ENCODE measurements at places on chromosomes 7 and 10.
A peak's percentile ranks its signal among the peaks of the same experiment; 100 is the strongest.

DNA sequence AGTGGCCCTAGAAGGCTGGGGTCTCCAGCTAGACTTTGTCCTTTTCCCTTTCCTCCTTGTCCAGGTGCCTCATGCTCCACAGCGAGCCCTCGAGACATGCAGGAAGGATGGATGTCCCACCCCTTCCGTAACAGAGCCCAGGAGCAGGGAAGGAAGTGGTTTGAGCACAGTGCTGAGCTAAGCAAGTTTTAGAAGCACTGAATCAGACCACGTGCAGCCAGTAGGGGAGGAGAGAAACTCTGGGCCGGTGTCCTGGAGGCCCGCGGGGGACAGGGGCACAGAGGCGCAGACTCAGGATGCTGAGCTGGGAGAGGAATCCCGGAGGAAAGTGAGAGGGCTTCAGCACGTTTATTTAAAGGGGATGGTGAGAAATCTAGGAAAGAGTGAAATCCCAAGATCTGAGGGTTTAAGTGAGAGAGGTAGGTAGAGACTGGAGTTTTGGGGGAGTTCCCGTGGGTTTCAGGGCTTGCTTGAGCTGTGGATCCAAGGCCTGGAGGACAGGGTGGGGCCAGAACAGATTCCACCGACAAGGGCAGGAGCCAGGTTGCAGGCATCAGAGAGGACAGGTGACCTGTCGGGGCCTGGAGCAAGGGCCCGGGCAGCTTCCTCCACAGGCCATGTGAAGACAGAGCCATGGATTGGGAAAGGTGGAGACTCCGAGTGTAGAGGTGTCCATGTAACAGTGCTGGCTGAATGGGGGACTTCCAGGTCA, 4.4 kb upstream of the IRF5 start:
- DNase-seq: peak; percentile 36

GRCh38 chr7:134946260-134946659, 40.0 kb upstream of the AGBL3 start:
- DNase-seq: no peak

GRCh38 chr7:23003505-23004246, 10.3 kb downstream of the HYCC1 start:
- no peak for DNase-seq

DNA sequence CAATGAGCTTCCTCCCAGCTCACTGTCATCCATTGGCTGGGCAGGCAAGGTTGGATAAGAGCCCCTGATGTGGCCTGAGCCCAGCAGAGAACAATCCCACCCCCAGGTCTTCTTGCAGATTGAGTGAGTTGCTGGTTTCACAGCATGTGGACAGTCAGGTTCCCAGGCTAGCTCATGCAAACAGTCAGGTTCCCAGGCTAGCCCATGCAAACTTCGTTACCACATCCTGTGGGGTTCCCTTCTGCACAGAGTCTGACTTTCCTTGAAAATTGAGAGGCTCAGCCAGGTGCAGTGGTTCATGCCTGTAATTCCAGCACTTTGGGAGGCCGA, 67.1 kb downstream of the TMEM130 start:
- DNase-seq: no peak

- DNase-seq: no peak
Measured at GRCh38 chr10:103480521-103480920, 1.5 kb upstream of the CALHM3 start.

DNA sequence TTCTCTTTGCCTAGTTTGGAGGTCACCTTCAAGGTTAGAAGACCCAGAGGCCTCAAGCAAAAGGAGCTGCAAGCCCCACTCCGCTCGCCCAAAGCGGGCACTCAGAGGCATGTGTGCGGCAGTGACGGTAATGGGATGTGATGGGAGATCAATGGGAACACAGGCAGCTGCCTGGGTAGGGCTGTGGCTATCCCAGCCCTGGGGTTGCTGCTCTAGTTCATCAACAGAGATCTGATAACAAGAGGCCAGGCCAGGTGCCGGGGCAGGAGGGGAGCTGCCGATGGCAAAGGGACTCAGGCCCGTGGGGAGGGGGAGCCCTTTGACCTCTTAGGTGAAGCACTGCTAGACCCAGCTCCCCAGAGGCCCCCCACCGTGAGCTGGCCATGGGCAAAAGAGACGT, 52.0 kb upstream of the GNA12 start:
- no peak for DNase-seq
